ENCODE measurements at places on chromosomes 2 and 18.
A peak's percentile ranks its signal among the peaks of the same experiment; 100 is the strongest.

DNA sequence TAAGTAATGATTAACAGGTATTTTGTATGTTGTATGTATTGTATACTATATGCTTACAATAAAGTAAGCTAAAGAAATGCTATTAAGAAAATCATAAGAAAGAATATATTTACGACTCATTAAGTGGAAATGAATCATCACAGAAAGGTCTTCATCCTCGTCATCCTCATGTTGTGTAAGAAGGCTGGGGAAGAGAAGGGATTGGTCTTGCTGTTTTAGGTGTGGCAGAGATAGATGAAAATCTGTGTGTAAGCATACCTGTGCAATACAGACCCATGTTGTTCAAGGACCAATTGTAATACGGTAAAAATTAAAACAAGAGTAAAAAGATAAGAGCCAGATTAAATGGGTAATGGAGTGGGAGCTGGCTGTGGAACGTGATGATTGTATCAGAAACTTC is 16.6 kb downstream of the SLC35F5 start:
- DNase-seq, result no peak

DNA sequence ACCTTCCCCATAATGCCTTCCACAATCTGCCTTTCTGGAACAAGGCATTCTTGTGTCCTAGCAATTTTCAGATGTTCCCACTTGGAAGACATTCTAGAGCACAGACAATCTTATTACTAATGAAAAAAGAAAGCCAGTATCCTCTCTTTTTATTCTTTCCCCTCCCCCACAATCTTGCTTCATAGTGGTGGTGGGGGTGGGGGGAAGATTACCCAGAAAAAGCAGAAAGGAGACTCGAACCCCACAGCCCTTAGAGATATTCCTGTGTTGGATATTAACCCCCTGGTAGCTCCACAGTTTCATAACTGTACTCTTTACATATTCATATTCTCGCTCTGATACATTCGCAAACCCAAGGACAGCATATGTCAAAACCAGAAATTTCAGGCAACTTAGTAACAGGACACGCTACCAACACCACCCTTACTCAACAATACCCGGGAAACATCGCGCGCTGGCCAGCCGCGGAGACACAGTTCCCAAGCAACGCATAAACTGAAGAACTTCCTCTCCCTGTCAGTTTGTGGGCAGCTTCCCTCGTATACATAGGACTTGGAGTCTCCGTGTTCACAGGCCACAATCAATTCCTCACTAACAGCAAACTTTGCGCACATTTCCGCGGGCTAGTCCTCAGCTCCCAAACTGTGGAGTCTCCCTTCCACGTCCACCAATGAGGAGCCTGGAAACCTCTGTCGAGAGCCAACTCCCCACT is 793 bp downstream of the NR4A2 start:
- DNase-seq, result peak; percentile 54

- DNase-seq, result no peak
These were observed 92.0 kb upstream of the BOD1L2 start for GRCh38 chr18:57054891-57055290.

DNA sequence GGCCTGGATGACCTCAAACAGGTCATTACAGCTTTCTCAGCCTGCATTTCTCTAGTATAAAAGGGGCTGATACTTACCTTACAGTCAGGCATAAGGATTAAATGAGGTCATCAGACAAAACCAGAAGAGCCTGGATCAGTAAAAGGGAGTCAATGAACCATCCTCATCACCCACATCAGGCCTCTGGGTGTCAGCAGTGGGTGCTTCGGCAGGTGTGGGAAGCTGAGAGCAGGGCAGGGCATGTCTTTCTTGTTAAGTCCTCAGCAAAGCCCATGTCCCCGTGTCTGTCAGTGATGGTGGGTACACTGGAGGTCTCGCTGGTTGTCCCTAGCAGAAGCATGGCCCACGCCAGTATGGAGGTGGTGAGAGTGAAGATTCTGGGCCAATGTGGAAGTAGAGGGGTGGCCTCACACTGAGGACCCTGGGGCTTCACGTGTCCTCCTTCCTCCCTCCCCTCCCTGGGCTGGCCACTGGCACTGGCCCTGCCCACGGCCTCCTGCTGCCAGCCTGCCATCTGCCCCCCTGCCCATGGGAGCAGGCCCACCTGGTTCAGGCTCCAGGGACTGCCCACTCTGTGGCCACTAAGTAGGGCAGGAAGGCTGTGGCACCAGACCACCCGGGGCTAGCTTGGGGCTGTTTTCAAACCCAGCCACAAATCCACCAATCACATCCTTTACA is 4.4 kb downstream of the ADRA2B start:
- DNase-seq, result peak; percentile 40

GRCh38 chr2:3435445-3435844 is 56.0 kb downstream of the TRAPPC12 start:
- DNase-seq, result no peak

- DNase-seq, result no peak
These were observed 23.5 kb upstream of the DNMT3A start for GRCh38 chr2:25365241-25365640.

- DNase-seq, result no peak
These were observed 43.0 kb downstream of the EMILIN2 start for GRCh38 chr18:2889761-2890192.

DNA sequence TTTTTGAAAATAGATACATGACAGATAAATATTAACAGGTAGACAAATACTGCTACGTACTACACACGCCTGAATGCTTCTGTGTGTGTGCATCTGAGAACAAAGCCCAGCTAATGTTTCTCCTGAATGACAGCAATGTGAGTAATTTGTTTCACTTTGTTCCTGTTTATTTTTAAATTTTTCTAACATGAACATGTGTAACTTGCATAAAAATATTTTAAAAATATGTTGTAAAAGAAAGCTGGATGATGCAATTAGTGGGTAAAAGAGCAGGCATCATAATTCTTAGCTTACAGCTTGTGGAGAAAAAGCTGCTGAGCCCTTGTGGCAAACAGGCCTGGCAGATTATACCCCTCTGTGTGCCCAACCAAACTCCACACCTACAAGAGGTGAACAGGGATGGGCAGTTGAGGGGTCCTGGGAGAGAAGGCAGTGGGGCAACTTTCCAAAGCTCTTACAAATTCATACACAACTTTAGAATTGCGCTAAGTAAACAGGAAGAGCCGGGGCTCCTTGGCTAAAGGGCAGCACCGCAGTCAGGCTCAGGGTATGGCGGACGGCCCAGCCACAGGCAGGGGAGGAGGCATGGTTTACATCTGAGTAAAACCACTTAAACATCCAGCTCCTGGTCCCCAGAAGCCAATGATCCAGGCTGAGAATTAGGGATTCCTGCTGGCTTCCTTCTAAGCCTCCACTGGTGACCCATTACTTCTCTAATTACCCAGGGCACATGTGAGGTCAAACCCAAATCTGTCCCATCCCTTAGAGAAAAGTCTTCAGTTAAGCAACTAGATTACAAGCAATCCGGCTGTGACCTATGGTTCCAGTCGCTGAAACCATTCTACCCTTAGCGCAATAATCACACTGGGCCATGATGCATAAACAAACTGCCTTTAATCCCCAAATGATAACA is 14.0 kb downstream of the PXDN start:
- no peak for DNase-seq

DNA sequence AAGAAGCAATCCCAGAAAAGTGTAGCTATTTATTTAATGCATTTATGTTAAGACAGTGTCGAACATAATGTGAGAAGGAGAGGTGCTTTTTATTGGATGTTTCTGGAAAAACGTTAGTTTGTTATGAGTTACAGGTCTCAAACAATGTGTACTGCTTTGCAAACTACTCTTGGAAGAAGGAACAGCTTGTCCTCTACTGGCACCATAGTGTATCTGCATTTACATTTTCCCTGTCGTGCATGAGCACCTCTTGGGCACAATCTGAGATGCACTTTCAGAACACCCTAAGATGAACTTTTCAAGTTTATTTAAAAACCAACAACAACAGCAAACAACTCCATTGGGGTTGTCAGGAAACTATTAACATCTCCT is 22.8 kb downstream of the CCNYL1 start:
- DNase-seq, result no peak

Measured in RWPE2 (cell line).